GM23338 (cell line): ENCODE measurements at places on chromosomes 1 and 21. TPM values are rescaled to one million over a fixed set of nuclear protein-coding genes. Genes with fewer than 3 reads are reported as not detected.

DNA sequence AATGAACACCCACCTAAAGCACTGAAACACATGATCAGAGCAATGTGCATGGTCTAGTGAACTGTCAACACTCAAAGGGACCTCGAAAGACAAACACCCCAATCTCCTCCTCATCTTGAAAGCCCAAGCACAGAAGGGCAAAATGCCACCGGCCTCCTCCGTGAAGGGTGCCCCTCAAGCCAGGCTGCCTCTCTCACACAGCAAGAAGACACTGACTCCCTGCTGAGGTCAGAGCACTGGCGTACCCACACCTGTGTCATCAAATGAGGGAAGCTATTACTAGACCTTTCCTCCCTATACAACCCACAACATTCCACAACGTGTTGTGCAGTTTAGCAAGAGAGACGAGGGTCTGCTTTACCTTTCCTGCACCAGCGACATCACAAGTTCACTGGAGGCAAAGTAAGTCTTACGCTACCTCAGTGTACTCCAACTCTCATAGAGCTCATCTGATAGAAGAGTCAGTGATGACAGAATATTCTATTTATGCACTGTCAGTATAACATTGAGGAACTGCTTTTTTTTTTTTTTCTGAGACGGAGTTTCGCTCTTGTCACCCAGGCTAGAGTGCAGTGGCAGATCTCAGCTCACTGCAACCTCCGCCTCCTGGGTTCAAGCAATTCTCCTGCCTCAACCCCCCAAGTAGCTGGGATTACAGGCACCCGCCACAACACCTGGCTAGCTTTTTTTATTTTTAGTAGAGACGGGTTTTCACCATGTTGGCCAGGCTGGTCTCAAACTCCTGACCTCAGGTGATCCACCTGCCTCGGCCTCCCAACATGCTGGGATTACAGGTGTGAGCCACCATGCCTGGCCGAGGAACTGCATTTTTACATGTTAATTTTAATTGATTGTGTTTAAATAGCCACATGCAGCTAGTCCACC is 3.3 kb downstream of the SH3BP5L start:
- H3K27me3 ChIP-seq = no peaks in the 10 kb centered on the region
- H3K27ac ChIP-seq = no peak overlapping the region
- no peaks in the 10 kb centered on the region for H3K36me3 ChIP-seq

DNA sequence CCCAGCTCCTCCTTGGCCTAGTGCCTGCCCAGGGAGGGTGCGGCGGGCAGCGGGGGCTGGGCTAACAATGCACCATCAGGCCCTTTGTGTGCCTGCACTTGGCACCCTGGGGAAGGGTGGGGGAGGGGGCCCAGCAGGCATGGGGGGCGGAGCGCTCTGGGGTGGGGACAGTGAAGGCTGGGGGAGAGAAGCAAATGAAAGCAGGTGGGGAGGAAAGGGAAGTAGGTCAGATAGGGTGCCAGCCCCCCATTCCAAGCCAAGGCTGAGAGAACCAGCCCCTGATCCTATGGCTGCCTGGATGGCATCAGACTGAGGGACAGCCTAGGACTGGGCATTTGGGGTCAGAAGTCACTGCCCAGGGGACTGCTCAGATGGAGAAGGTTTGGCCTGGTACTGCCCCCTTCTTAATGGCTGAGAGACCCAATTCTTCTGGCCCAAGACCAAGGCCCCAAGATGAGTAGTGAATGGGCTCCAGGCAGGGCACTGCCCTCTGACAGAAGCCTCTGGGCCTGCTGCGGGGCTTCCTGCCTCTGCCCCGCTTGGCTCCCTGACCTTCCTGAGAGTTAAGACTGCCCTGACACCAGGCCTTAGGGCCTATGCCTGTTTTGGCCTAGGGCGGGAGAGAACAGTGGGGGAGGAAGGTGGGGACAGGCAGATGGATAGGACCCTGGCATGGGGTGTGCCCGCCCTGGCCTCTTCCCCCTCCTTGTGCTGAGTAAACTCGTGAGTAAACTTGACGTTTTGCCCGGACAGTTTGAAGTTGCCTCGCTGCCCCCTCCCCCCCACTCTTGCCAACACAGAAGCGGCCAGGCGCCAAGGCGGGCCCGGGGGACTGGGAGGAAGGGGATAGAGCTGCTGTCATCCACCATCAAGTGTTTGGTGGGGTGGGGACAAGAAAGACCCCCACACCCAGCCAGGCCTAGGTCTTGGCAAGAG is 2.7 kb downstream of the ZBTB7B start:
- H3K36me3 ChIP-seq = no peaks in the 10 kb centered on the region
- H3K4me3 ChIP-seq = peak overlapping the region; percentile 96
- no peak for DNase-seq

DNA sequence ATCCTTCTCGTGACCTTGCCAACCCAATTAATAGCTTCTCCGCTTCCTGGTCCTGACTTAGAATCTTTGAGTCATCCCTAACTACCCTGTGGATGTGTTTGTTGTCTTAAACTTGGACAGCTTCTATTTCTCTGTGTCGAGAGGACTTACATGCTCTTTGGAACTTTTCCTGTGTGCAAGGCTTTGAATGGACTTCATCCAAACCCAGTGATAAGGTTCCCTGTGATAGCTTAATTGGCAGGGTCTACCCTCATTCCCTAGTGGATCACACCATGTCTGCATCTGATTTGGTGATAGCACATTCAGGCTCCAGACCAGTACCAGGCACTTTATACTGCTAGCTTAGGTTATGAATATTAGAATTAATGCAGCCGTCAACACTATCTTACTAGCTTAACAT is 378.2 kb upstream of the KAZN start:
- no peaks in the 10 kb centered on the region for H3K27me3 ChIP-seq
- no peak overlapping the region for H3K27ac ChIP-seq
- DNase-seq = no peak

DNA sequence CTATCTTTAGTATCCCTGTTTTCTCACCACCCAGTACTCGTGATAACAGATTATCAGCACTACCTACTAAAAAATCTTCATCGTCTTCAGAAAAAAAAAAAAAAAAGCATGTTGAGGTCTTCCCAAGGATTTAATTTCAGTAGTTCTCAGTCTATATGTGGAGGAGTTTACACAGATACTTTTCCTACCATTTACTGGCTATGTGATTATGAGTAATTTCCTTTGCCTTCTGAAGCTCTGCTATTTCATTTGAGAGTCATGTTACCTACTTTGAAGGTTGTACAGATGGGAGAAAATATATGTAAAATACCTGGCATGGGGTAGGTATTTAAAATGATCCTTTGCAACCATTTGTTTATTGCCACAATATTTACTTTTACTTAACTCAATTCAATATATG is 399.7 kb downstream of the NEGR1 start:
- H3K27me3 ChIP-seq = no peaks in the 10 kb centered on the region
- H3K27ac ChIP-seq = no peak overlapping the region
- no peak for DNase-seq
- no peaks in the 10 kb centered on the region for H3K36me3 ChIP-seq
- peaks cover 6% of the 10 kb centered on the region for H3K4me1 ChIP-seq

GRCh38 chr1:194300340-194300739 is 1113.9 kb upstream of the B3GALT2 start:
- DNase-seq = no peak
- H3K4me1 ChIP-seq = no peaks in the 10 kb centered on the region
- H3K4me3 ChIP-seq = no peak overlapping the region
- no peaks in the 10 kb centered on the region for H3K36me3 ChIP-seq
- no peaks in the 10 kb centered on the region for H3K27me3 ChIP-seq

HHIPL2 gene
- total RNA-seq = 0.52 TPM in 1 of 2 replicates, not detected in the other

DNA sequence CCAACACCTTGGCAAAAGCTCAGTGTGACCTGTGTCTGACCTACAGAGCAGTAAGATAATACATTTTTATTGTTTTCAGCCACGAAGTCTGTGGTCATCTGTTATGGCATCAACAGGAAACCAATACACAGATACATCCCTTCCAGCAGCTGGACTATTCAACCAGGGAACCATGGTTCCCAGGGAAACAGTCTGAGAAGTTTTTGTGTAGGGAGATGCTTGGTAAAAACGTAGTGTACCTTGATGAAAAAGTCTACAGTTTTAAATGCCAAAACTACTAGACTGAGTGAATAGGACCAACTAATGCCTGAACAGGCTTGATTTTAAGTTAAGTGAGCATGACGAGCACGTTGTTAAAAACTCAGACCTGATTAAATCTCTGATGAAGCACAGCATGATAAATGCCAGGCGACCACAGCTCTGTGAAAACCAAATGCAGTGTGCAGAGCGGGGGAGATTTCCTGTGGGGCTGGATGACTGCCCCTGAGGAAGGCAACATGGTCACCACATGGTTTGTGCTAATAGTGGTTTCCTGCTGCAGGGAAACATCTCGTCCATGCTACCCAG is 228.9 kb downstream of the TNR start:
- H3K27me3 ChIP-seq = no peaks in the 10 kb centered on the region
- no peak for DNase-seq
- H3K4me3 ChIP-seq = no peak overlapping the region
- H3K36me3 ChIP-seq = no peaks in the 10 kb centered on the region

ACTA1 gene
- 7.1 and 8.8 TPM in 2 replicates for total RNA-seq

GRCh38 chr1:171389171-171389570 is 75.2 kb downstream of the FMO4 start:
- no peak overlapping the region for H3K4me3 ChIP-seq
- no peaks in the 10 kb centered on the region for H3K36me3 ChIP-seq
- H3K4me1 ChIP-seq = no peaks in the 10 kb centered on the region
- H3K27me3 ChIP-seq = no peaks in the 10 kb centered on the region
